ENCODE measurements at places on chromosomes 16 and 17.

DNA sequence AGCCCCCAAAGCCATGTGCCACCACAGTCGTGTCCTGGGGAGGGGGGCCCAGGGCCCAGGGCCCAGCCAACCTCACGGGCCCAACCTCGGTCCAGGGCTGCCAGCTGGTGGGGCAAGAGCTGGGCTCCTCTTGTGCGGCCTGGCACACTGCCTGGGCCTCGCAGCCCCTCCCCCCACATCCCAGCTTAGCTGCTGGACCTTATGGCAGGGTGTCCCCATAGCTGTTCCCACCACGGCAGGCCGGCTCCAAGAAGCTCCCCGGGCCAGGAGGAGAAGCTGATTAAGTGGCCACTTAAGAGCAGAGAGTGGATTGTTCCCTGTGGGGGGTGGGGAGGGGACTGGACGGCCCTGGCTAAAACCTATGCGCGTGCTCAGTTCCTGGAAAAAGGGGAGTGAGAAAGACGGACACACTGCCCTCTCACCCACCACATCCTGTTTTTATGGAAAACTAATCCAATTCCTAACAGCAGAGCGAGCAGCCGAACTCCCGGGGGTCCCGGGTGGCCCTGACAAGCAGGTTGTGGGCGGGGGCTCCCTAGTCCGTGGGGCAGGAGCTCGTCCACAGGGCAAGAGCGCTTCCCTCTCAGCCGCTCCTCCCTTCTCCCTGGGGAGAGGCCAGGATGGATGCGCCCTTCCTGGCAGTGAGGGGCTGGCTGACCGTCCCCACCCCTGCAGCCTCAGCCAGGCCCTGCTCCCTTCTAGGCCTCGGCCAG is 16.8 kb downstream of the PIEZO1 start:
- no peak for DNase-seq

GRCh38 chr17:77501101-77501566 is 360.4 kb downstream of the SEC14L1 start:
- no peak for DNase-seq

- no peak for DNase-seq
These were observed 28.0 kb downstream of the ZNF423 start for GRCh38 chr16:49827805-49828438.

GRCh38 chr17:45946841-45947256 is 52.2 kb upstream of the STH start:
- DNase-seq: no peak

- DNase-seq: no peak
These were observed 30.5 kb downstream of the KSR1 start for GRCh38 chr17:27486741-27487140.

DNA sequence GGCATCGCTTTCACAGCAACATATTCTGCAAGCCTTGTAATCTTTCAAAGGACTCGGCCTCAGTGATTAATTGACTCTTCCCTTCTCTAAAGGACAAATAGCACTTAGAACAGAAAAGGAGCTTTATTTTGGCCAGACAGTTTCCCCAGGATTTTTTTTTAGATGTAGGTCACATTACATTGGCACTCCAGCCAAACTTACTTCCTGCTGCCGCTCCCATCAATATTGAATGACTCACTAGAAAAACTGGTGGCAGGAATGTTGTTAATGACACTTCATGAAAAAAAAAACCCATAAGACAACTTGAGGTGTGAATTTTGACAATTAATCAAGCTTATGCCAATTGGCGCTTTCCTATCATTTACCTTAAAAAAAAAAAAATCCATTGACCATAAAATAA is 432.6 kb downstream of the TOX3 start:
- DNase-seq: no peak

- DNase-seq: no peak
These were observed 38.5 kb upstream of the KSR1 start for GRCh38 chr17:27417596-27418365.

GRCh38 chr16:56859636-56860035 is 5.4 kb upstream of the SLC12A3 start:
- no peak for DNase-seq

- DNase-seq: no peak
These were observed 103.3 kb downstream of the GNAO1 start for GRCh38 chr16:56294579-56294978.

DNA sequence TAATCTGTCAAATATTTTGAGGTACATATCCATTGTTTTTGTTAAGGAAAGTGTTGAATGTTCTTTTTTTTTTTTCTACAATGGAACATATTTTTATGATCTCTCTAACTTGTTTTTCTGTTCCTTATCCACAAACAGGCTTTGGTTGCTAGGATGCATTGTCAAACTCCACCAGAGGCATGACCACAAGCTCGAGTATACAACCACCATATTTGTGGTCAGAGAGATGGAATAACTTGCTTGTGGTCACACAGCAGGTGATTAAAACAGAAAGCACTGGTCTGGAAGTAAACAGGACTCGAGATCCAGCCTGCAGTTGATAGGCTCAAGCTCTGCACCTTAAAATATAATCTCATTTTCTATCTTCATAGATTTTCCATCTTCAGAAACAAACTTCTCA is 105.8 kb upstream of the ADAMTS18 start:
- DNase-seq: no peak

DNA sequence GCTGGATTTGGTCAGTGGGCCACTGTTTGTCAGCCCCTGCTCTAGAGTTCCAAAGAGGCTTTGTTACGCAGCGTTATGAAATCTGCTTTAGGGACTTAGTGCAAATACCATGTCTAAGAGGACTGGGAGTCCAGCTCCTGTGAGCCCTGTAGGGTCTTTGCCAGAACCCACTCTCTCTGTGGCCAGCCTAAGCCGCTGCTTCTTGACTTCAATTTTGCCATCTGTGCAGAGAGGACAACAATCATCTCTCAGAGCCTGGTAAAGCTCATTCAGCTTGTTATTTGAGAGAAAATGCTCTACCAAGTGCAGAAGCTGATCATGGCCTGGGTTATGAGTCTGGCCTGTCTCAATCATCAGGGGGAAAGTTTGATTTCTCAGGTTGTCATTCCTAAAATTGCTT is 17.9 kb downstream of the CA10 start:
- DNase-seq: no peak

- DNase-seq: no peak
These were observed 48.4 kb downstream of the CLEC16A start for GRCh38 chr16:10992797-10993196.

Measured in cortex of kidney (tissue), 1 donor.